Vagina (tissue), 2 donors: ENCODE measurements at places on chromosomes 16 and 17. TPM values are rescaled to one million over a fixed set of nuclear protein-coding genes. Genes with fewer than 3 reads are reported as not detected.

- DNase-seq = no peak
These were observed 1006.8 kb upstream of the EEF2KMT start for GRCh38 chr16:6104428-6104827.

The HEATR9 gene
- total RNA-seq = not detected

DNA sequence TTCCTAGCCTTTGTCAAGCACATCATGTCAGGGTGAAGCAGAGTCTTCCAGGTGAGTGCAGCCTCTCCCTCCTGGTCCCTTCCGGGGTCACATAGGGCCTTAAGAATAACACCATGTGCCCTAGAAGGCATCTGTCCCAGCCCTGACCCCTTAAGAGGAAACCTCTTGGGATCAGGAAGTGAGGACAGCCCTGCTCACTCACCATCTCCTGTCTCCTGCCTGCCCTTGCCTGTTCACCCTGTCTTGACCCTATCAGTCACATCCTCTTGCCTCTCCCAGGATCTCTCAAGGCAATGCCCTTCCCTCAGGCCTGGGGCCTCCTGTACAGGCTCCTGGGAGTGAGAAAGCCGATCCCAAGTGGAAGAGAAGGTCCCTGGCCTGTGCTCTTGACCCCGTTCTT, 13.9 kb downstream of the MYL4 start:
- no peak for DNase-seq

The PIK3R5 gene
- total RNA-seq = 10.6 TPM

GRCh38 chr16:69166221-69166833, 20.6 kb upstream of the SNTB2 start:
- no peak for DNase-seq

The VMO1 gene
- 12.5 TPM for total RNA-seq
